ENCODE measurements at places on chromosomes 2 and 18.

- DNase-seq: no peak
These were observed 71.2 kb upstream of the TMEM200C start for GRCh38 chr18:5966514-5966913.

- no peak for DNase-seq
These were observed 672.8 kb upstream of the ID2 start for GRCh38 chr2:8009010-8009597.

DNA sequence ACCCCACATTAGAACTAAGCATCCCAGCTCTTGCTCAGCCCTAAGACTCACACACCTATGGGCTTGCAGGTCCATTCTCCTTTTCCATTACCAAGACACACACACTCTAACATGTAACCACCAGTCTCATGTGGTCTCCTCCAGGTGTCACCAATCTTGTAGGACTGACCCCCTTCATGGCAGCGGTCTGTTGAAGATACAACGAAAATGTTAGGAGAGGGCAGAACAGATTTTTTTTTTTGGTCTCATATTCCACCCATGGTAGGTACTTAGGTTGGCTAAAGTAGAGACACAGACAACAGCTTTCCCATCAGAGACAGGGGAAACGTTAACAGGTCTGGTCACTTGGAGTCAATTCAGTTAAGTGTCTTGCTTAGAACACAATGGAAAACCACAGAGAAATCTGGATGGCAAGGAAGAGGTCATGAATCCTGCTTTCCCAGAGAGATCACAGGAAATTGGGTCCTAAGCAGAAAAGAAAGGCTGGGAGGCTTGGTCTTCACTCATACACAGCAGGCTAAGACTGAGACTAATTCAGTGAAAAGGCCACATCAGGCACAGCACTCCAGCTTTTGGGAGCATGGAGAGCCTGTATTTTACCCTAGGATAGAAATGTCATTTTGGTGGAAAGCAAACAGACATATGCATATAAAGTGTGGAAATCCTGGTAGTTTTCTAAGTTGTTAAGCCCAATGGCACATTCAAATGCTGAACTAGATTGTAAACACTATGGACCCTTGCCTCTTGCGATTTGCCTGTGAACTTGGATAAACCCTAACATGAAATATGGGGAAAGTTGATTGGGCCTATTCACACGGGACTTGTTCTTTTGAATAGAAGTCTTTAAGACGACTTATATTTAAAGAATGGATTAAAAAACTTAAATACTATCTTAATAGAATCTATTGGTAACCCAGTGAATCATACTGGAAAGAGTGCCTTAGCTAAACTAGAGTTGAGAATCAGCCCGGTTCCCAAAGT is 3.8 kb downstream of the FN1 start:
- no peak for DNase-seq

- DNase-seq: no peak
These were observed 820 bp downstream of the TMBIM1 start for GRCh38 chr2:218291318-218292047.

DNA sequence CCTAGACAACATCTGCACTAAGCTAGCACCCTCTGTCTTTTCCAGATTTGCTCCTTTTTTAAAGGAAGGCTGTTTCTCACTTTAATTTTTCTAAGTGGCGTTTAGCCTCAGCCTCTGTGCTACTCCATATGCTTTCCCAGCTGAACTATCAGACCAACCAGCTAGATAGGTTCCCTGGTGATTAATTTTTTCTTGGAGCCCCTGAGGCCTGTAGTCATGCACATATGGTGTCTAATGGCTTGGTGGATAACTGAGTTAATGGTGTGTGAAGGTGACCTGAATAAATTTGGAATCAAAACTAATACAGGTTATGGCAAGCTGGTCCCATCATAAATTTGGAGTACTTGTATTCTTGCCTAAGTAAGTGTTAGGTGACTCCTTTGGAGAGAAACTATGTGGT is 135.5 kb downstream of the MGAT5 start:
- no peak for DNase-seq

DNA sequence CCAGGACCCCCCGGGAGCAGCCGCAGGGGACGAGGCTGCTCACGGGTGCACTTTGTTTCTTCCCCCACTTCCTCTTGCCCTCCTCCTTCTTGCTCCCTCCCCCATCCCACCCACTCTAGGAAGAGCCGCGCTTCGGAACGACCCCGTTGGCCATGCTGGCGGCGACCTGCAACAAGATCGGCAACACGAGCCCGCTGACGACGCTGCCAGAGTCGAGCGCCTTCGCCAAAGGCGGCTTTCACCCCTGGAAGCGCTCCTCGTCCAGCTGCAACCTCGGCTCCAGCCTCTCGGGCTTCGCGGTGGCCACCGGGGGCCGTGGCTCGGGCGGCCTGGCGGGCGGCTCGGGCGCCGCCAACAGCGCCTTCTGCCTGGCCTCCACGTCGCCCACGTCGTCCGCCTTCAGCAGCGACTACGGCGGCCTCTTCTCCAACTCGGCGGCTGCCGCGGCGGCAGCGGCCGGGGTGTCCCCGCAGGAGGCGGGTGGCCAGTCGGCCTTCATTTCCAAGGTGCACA is 1.3 kb downstream of the SP9 start:
- peak; percentile 38 for DNase-seq

DNA sequence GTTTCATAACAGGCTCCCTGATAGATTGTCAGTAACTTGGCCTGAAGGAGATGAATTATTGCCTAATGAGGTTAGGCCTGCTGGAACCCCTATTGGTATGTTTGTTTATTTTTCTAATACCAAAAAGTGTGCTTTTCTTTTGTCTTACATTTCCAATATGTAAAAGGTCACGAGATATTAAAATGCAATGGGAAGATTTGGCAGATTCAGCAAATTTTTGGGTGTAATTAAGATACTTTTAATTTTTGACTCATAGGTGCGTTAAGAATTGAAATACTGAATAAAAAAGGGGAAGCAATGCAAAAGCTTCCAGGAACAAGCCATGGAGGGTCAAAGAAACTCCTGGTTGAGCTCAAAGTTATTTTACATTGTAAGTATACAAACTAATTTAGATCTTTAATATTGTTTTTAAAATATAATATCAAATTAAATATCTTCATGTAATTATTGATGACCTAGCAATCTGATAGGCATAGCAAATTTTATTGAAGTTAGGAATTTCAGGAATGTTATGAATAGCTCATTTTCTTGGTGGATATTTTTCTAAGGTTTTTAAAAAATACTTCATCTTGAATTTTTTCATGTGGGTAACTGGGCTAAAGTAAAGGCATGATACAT is 52.1 kb downstream of the SMCHD1 start:
- DNase-seq: no peak

DNA sequence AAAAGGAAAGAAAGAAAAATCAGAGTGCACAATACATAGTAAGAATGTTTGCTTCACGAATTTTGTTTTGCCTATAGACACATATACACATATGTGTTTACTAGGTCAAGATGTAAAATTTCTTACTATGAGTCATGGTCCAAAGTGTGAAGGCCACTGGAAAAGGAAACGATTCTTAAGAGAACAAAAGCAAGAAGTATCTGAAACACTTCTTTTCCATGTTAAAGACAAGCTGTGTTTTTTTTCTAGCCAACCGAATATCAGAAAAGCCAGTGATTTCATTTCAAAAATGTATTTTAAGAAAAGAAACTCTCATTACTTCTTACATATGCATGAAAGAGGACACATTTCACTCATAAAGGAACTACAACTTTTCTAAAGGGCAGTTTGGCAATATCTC is 24.9 kb downstream of the PECR start:
- DNase-seq: no peak

DNA sequence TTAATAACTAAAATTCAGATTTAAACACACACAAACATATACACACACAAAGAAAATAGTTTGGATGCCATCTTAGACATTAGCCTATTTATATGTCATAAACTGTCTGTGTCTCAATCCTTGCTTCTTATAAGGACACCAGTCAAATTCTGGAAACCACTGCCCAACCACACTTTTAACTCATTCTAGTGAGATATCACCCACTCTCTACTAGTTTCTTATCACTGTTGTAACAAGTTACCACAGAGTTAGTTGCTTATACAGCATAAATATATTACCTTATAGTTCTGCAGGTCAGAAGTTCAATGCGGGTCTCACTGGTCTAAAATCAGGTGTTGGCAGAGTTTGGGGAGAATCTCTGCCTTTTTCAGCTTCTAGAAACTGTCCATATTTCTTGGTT is 239.1 kb downstream of the MTX2 start:
- DNase-seq: no peak

GRCh38 chr2:15763106-15763821 is 171.6 kb downstream of the DDX1 start:
- DNase-seq: no peak

DNA sequence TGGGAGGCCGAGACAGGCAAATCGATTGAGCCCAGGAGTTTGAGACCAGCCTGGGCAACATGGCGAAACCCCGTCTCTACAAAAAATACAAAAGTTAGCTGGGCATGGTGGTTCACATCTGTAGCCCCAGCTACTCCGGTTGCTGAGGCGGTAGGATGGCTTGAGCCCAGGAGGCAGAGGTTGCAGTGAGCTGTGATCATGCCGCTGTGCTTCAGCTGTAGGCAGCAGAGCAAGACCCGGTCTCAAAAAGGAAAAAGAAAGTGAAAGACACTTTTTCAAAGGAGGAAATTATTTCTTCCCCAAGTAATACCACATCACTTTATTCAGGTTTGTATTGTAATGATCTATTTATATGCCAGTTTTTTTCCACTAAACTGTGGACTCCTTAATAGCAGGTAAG is 35.7 kb upstream of the TAF4B start:
- DNase-seq: peak; percentile 39

- DNase-seq: no peak
These were observed 65.4 kb upstream of the DNAJC10 start for GRCh38 chr2:182650704-182651103.

- DNase-seq: no peak
These were observed 7.9 kb downstream of the CABLES1 start for GRCh38 chr18:23143016-23143814.

- no peak for DNase-seq
These were observed 538.0 kb downstream of the TMX3 start for GRCh38 chr18:68176901-68177300.

DNA sequence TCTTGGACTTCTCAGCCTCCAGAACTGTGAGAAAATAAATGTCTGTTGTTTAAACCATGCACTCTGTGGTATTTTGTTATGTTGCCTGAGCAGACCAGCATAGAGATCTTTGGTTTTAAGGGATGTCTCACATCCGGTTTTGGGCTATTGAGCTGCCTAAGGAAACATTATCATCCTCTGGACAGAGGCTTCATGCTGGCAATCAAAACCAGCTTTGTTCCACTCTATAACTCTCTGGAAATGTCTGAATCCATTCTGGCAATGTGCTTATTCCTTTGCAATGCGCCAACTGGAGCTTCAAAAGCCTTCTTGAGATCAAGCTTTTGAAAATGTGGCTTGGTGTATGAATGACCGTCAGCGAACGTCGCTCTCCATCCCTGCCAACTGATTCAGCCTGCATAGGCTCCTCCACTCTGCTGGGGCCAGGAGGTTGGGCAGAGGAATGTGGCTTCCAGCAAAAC is 183.6 kb upstream of the MGAT5 start:
- DNase-seq: no peak

DNA sequence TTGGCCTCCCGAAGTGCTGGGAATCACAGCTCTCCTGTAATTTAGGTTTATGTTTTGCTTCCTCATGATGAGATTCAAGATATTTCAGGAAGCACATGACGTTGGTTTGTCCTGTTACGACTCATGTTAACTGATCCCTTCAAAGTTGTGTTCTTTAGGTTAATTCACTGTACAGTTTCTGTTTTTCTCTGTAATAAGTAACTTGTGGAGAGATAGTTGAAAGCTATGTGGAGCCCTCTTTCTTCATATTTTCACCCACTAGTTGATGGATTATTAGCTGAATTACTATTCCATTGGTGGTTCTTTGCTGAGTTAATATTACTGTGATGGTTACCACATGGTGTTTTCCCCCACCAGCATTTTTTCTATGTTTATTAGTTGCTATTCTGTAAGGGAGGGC is 18.3 kb upstream of the CHCHD5 start:
- no peak for DNase-seq

- DNase-seq: no peak
These were observed 111.4 kb downstream of the FEZ2 start for GRCh38 chr2:36486521-36487044.

- DNase-seq: no peak
These were observed 79.7 kb upstream of the DOCK10 start for GRCh38 chr2:225122007-225122406.

DNA sequence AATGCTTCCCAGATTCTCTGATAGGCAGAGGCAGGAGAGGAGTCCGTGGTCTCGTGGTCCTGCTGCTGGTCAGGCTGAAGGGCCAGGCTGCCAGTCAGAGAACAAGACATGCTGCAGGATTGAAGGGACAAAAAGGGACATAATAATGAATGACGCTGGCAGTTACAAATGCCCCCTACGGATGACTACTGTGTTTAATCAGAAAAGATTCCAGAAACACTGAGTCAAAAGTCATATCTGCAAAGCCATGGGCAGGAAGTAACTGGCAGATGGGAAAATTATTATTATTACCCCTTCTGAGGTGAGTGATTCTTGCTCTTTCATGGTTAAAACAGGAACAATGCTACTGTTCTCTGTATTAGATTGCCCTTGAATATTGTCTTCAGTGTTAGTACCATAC is 19.0 kb downstream of the LCT start:
- no peak for DNase-seq

DNA sequence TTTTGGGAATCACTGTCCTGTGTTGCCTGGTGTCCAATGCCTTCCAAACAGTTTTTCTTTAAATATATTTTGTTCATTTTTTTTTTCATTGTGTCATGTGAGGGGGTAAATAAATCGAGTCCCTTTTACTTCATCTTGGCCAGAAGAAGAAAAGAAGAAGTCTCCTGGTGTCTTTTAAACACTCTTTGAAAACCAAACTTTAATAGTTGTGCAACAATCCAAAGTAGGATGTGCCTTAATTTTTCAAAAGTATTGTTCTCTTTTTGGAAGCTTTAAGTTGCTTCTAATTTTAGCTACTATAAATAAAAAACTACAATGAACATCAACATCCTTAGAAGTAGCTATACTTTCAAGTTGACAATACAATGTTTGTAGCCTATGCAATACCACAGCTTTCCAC is 154.9 kb downstream of the ATAD2B start:
- DNase-seq: no peak

DNA sequence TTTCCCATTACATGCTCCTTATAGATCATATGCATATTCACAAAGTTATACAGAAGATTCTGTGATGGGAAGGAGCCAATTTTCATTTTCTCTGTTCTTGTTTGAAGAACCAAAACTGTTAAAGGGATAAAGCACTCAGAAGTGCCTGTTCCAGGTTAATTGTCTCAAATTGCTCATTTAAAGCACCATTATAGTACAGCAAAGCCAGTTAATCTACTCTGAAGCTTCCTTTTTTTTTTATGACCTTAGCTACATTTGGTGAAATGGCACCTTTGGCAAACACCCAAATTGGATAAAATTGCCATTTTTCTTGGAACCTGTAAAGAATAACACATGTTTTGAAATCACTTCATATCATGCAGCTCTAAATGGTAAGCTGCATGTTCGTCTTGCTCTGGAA is 1092.3 kb downstream of the BCL11A start:
- DNase-seq: no peak

- DNase-seq: no peak
These were observed 7.8 kb upstream of the ANXA4 start for GRCh38 chr2:69734035-69734611.

- DNase-seq: no peak
These were observed 830.1 kb upstream of the ZEB2 start for GRCh38 chr2:145350011-145350410.

GRCh38 chr2:70907130-70908057 is 28.3 kb upstream of the ATP6V1B1 start:
- no peak for DNase-seq
